Kidney glomerular epithelial cell (primary cell): ENCODE measurements at places on chromosomes 2 and 18.

DNA sequence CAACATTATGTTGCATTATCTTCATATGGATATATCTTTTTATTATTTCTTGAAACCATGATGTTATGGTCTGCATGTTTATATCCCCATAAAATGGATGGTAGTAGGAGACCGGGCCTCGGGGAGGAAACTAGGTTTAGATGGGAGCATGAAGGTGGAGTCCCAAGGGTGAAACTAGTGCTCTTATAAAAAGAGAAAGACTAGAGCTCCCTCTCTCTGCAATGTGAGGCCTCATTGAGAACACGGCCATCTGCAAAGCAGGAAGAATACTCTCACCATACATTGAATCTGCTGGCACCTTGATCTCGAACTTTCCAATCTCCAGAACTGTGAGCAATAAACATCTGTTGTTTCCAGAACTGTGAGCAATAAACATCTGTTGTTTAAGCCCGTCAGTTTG is 64.0 kb downstream of the NXPH2 start:
- no peak for DNase-seq

DNA sequence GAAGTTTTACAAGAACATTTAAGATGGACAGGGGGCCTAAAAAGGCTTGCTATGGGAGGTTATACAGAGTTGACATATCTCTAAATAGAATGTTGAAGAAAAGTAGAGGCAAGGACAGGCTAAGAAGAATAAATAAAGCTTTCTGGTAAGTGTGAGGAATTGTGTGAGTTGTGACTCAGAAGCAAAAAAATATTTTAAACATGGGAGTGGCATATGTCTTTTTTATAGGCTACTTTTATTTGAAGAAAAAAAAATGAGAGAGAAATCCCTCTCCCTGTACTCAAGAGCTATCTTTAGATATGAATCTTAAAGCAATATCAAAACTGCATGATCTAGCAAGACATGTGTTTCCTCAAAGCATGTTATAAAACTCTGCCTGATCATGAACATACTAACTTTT is 41.1 kb downstream of the RAB3GAP1 start:
- no peak for DNase-seq

DNA sequence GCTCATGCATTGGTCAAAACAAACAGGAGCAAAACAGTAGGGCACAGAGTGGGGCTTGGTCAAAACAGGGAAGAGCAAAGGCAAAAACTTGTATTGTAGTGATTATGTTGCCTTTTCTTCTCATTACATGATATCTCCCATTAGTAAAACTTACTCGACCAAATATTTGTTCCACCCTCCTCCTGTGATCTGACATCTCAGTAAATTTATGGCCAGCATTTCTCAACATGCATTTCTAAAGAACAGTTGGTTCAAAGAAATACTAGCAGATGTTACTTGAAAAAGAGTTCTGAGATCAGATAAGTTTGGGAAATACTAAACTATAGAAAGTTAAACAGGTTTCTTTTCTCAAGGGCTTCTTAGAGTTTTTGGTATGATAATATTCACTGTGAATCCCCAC is 423.1 kb downstream of the FIGN start:
- DNase-seq, result no peak

DNA sequence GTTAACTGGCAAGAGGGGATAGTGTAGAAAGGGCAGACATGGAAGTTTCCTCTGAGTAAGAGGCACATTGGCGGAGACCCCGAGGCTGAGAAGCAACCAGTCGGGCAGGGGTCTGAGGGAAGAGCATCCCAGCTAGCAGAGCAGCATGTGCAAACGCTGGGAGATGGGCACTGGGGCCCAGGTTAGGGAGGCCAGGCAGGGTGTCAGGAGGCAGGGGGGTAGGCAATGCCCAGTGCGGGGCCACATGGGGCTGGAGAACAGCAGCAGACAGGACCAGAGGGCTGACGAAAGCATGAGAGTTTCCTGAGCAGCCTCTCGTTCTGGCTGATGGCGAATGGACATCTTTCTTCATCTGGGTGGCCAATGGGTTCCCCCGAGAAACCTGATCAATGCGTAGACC is 88.2 kb downstream of the INPP5D start:
- DNase-seq, result no peak

- peak; percentile 11 for DNase-seq
Observed at GRCh38 chr2:51813247-51813646, 781.3 kb upstream of the NRXN1 start.

- no peak for DNase-seq
Observed at GRCh38 chr2:155190342-155190741, 491.8 kb downstream of the KCNJ3 start.
